ENCODE measurements at places on chromosomes 6 and 20.

GRCh38 chr6:138945354-138945753 is 42.7 kb downstream of the REPS1 start:
- DNase-seq: no peak

- DNase-seq: no peak
These were observed 3.1 kb downstream of the YTHDF1 start for GRCh38 chr20:63212792-63213191.

DNA sequence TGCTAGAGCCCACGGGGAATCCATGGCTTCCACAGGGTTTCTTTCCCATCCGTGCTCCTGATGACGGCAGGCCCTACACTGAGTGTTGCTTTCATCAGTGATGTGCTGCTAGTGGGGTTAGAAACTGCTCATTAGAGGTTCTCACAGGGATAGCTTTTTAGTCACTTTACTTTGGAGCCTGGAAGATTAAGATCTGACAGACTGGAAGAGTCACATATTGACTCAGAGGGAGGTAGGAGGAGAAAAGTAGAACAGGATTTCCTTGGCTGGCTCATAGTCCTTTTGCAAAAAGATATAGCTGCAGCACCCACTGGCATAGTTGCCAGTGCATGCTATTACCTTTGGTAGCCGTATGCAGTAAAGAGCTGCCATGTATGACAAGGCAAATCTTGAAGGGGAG is 890.3 kb downstream of the C6orf118 start:
- DNase-seq: no peak

GRCh38 chr6:44737341-44737740 is 349.8 kb downstream of the CDC5L start:
- no peak for DNase-seq

Data from ecto neural progenitor cell (in vitro differentiated cells).